ENCODE measurements at places on chromosomes 3 and 15. TPM values are rescaled to one million over a fixed set of nuclear protein-coding genes. Genes with fewer than 3 reads are reported as not detected.

The FOXB1 gene
- not detected for total RNA-seq

The GNL3 gene
- 114 TPM for total RNA-seq

The CGNL1 gene
- total RNA-seq, result 36.2 TPM

The RAB8B gene
- 103 TPM for total RNA-seq

The CLRN1 gene
- not detected for total RNA-seq

The CFAP92 gene
- 1.8 TPM for total RNA-seq

The CCR8 gene
- not detected for total RNA-seq

The CSPG5 gene
- total RNA-seq, result 0.73 TPM

The INTS14 gene
- total RNA-seq, result 73.2 TPM

The PHLDB2 gene
- total RNA-seq, result 149 TPM
